ENCODE measurements at places on chromosomes 11 and 22.
A peak's percentile ranks its signal among the peaks of the same experiment; 100 is the strongest.

DNA sequence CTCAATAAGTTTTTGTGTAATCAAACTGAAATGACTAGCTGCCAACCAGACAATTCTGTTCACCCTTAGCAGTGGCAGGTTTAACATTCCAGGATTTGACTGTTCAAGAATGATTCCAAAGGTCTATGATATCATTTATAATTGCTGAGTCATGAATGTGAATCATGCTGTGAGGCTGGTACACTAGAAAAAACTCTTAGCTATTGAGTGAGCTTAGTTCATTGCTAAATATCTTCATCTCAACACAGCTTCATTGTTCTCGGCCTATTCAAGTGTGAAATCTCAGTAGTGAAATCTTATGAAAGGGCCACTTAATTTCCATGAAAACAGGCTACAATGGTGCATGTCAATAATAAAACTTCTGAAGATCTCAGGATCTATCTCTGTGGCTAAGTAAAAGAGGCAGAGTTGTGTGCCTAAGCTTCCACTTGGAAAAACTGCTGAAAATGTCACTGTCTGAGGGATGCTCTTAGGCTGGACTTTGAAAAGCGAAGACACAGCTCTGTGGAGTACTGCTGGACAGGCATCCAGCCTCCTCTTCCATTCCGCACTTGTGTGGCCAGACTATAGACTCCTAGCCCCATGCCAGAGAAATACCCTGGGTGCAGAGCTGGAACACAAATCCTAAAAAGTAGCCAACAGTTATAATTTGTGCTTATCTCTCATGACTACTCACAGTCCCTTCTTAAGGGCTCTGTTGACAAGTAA, 12.8 kb downstream of the AQP11 start:
- no peak for DNase-seq

DNA sequence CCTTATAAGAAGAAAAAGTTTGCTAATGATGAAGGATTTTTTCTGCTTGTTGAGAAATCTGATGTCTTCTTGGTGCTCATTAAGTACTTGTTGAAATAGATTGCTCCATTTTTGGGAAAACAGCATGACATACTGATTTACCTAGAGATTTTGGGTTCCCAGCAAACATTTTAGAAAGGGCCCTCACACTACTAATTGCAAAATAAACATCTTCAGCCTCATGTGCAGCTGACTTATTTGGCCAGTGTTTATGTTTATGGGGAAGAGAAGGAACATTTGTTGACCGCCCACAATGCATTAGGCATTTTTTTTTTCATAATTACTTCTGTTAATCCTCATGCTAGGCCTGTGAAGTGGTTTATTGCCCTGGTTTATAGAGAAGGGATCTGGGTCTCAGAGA, 40.1 kb downstream of the LDLRAD3 start:
- DNase-seq = no peak

- DNase-seq = no peak
Measured at GRCh38 chr11:10407055-10407454, 48.0 kb upstream of the AMPD3 start.

DNA sequence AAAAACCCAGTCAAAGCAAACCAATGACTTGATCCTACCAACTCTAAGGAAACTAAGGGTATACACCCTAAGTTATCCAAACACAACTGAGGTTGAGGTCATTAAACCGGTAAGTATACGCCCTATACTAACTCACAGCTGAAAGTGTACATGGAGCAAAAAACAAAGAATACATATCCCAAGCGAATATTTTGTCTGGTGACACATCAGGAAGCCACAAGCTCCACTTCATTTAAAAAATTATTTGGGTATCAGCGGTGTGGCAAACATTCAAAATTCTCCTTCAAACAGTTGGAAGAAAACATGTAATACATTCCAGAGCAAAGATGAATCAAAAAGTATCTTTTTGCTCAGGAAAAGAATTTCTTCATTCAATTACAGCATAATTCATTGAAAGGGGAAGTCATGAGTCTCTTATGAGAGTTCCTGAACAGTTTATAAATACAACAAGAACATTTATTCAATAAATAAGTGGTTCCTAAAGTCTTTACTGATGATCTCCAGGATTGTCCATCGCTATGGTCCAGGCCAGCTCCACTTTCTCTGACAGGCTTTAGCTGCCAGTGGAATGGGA, 4.5 kb upstream of the JAML start:
- DNase-seq = no peak

GRCh38 chr22:34475886-34476285, 555.6 kb upstream of the LARGE1 start:
- DNase-seq = no peak

- DNase-seq = no peak
Measured at GRCh38 chr11:126824035-126824607, 176.4 kb downstream of the KIRREL3 start.

GRCh38 chr11:119532551-119532950, 109.6 kb upstream of the THY1 start:
- DNase-seq = no peak

- DNase-seq = no peak
Measured at GRCh38 chr11:101797335-101797734, 117.5 kb upstream of the CEP126 start.

DNA sequence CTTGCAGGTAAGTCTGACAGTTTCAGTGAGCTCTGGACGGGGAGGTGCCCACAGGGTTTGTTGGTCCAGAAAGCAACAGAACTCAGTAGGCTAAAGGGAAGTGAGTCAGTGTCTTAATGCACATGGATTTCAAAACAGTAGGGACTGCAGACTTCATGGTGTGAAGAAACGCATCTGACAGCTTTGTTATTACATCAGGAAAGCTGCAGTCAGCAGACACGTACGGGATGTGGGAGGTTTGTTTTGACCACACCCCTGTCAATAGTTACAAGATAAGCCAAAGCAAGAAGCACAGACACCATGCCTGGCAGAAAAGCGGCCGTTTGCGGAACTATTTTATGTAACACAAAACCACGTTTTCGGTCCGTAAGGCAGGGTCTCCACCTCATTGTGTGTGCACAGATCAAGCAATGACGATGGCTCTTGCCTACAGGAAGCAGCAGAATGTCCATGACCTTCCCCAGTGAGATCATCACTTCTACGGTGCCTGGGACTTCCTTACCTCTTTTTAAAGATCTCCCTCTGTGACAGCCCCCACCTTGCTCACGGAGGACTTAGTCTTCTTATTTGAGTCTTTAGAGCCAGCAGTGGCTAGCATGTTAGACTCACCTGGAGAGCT, 58.2 kb upstream of the FTH1 start:
- peak; percentile 39 for DNase-seq

DNA sequence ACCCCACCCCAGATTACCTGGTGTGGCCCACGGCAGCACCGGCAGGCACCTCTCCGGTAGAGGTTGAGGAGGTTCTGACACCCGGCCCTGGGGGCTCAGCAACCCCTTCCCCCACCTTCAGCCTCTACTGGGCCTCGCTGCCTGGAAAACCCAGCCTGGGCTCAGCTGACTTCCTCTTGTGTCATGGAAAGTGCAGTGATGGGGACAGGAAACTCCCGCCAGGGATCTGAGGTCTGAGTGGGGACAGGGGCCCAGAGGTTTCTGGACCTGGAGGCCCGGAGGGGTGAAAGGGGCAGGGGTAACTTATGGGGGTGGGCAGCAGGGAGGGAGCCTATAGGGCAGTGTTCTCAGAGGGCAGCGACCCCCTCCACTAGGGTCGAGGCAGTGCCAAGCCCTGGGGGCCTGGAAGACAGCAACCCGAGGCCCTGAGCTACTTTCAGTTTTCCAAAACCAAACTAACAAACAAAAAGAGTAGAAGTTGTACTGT, 10.0 kb upstream of the CD5 start:
- peak; percentile 77 for DNase-seq

- DNase-seq = no peak
Measured at GRCh38 chr11:84857746-84858145, 769.4 kb downstream of the DLG2 start.

GRCh38 chr22:23756891-23757290, 2.7 kb upstream of the VPREB3 start:
- DNase-seq = no peak

DNA sequence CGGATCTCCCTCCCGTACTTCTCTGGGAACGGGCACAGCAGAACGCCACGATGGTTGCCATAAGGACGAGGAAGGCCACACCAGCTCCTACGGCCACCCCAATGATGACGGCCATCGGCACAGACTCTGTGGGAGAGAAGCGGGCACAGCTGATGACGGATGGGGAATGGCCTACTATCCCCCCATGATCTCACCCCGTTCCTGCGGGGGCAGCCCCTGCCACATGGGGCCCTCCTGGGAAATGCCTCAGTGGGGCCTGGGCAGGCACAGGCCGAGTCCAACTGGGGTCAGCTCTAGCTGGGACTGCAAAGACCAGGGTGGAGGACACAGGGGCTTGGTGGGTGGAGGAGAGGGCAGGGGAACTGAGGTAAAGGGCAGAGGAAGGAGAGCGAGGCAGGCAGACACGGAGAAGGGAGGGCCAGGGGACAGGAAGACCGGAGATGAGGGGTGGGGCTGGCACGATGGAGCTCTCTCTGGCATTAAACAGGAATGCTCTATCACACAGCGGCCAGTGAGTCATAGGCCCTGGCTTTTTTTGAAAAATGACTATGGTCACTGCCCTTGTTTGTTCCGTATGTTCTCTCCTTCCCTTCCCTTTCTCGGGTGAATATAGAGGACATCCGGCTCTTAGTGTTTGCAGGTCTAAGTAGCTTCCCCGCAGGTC, 76.0 kb downstream of the ST3GAL4 start:
- no peak for DNase-seq

GRCh38 chr11:74464746-74465145, 2.6 kb downstream of the KCNE3 start:
- DNase-seq = no peak

DNA sequence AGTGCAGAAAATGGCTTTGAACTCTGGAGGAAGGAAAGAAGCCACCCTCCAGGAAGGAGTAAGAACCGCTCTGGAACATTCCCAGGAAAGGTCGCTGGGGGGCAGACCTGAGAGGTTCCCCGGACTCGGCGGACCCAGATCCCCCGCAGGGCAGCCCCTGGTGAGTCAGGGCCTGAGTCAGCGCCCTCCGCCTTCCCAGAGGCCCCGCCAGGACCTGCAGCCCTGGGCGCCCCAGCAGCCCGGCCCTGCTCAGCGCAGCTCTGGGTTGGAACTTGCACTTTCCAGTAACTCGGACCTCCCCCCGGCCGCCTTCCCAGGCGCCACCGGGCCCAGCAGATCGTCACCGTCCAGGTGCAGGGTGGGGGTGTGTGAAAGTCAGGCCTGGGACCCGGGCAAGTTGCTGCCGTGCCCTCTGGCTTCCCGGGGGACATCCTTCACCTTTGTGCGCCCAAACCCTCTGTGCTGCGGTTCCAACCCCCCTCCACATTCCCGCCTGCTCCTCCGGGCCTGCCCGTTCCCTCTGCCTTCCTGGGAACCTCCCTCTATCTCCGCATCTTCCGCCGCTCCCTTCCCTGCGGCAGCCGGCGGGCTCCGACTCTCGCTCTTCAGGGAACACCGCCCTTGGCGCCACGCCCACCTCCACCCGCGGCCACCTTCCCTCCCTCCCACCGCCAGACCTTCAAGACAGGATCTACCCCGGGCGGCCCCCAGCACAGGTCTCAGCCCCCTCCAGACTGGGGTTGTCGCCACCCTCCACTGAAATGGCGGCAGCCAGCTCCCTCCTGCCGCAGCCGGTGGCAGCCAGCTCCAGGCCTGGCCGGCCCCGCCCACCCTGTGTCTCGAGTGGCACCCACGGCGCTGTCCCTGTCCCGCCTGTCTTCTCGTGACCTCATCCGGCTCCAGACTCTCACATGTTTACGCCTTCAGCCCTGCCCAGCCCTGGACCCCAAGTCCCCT, 36.8 kb upstream of the WNT7B start:
- DNase-seq = peak; percentile 97

GRCh38 chr11:27650988-27651387, 49.3 kb downstream of the BDNF start:
- DNase-seq = no peak

DNA sequence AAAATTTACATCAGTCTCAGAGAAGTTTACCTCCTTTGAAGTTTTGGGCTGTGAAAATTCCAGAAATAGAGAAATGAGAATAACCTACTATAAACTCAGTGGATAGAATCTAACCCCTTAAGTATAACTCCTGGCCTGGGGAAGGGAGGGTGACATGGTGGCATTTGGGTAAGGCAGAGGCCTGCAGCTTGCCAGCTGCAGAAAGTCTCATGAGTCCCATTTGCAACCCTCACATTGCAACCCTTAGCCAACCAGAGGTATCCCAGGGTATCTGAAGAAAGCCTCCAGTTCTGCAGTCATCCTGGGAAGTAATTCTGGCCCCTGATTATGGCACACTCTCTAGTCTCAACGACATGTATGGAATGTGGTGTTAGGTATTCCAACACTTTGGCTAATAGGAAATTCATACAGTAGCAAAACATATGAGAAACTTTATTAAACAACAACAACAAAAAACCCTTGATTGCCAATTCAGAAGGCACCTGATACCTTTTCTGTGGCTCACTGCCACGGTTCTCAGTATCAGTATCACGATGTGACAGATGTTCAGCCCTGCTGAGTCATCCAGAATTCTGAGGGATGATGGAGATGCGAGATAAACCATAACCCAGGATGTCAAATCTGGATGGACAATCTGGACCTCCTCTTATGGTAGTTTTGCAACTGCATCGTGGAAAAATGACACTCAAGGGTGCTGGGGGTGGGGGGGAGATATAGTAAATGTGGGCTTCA, 743.4 kb downstream of the NELL1 start:
- no peak for DNase-seq

GRCh38 chr11:72370201-72370600, 64.1 kb downstream of the CLPB start:
- no peak for DNase-seq

DNA sequence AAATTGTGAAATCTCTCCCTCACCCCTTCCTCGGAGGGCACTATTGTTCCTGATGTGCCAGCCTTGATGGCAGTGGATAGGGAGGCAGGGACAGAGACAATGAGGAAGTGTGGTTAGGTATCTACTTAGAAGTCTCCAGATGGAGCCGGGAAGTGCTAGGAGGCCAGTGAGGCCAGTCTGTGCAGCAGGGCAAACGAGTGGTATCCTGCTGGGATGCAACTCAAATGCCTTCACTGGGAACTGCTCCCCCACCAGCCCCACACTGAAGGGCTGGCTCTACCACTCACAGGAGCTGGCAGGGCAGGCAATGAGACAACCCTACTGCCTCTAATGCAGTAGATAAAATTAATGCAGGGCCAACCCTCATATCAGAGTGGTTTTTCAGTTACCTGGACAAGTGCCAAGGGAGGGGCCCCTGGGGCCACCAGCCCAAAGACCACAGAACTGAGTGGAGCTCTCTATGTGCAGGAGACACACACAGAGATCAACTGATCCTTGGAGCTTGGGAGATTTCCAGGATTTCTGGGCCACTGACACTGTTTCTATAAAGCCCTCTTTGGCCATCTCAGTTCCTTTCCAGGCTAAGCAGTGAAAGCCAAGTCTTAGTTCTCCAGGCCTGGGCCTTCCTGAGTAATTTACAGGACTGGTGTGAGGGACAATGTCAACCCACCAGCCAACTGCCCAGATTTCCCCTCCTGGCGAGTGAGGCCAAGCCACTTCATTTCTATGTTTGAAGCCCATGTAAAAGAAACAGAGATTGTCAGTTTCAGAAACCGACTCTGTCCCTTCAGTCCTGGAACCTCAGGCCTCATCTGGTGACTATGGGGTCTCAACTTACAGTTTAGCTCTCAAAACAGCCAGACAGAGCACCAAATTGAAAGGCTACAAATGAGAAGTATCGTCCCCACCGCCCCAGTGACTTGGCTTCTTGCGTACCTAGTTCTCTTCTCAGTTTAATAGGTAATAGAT, 4.1 kb downstream of the MIF start:
- peak; percentile 7 for DNase-seq
